Activated CD8-positive, alpha-beta memory T cell treated with anti-CD3 and anti-CD28 coated beads, Interleukin-2, amount 50 U/mL, for 48 hours (primary cell): ENCODE measurements at places on chromosomes 3 and 15.

DNA sequence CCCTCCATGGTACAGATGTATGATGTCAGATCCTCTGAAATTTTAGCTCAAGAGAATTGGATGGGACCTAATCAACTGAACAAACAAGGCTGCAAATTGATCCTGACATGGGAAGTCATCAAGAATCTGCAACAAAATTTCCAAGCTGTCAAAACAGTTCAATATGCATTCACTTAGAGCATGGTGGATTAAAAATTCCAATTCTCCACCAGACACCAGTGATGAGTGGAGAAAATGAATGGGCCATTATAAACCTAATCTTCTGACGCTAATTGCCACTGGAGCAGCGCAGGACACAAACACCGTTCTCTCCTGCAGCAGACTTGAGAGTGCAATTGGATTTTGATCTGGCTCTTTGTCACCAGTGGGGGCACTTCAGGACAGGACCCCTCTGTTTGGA, 94.2 kb downstream of the MINAR1 start:
- DNase-seq, result no peak

GRCh38 chr15:27826902-27827714, 272.0 kb downstream of the OCA2 start:
- no peak for DNase-seq

GRCh38 chr3:146539315-146539714, 5.1 kb downstream of the PLSCR1 start:
- DNase-seq, result no peak

DNA sequence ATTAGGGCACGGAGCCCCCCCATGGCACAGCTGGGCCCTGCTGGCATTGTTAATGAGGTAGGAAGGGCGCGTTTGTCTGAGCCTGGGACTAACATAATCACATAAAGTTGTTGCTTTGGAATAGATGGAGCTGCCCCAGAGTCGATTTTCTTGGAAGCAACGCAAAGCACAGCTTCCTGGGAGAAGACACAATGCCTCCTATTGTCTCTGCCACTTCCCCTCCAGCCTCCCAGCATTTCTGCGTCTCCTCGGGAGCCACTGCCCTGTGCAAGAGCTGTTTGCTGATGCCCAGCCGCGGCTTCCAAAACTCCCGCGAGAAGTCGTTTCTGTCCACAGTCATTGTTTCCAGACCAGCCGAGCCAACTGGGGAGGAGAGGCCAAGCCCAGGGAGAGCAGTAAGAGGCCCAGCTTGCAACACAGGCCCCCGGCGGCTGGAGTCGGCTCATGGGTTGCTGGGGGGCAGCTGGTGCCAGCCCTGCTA, 18.1 kb upstream of the ALDH1A3 start:
- no peak for DNase-seq

DNA sequence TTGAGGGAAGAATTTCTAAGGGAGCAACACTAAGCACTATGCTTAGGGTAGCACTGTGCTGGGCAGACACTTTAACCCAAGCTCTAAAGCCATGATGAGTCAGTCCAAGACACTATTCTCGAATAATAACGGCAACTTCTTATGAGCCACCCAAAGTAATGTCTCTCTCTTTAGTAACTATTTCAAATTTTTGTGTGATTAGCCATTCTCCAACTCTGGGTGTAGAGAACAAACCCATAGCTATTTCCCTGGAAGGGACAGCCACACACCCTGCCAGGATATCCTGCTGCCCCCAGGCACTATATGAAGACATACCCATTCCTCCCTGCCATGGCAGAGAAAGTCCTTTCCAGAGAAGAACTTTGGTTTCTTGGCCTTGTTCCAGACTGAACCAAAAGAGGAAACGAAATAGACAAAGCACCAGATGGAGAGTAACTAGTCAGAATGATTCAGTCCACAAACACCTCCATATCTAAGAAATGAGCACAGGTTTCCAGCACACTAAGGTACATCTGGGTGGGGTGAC, 384.9 kb upstream of the THBS1 start:
- DNase-seq, result no peak

GRCh38 chr3:11074451-11074850, 79.8 kb upstream of the HRH1 start:
- DNase-seq, result no peak

GRCh38 chr3:187484547-187485295, 116.5 kb downstream of the RTP4 start:
- no peak for DNase-seq

DNA sequence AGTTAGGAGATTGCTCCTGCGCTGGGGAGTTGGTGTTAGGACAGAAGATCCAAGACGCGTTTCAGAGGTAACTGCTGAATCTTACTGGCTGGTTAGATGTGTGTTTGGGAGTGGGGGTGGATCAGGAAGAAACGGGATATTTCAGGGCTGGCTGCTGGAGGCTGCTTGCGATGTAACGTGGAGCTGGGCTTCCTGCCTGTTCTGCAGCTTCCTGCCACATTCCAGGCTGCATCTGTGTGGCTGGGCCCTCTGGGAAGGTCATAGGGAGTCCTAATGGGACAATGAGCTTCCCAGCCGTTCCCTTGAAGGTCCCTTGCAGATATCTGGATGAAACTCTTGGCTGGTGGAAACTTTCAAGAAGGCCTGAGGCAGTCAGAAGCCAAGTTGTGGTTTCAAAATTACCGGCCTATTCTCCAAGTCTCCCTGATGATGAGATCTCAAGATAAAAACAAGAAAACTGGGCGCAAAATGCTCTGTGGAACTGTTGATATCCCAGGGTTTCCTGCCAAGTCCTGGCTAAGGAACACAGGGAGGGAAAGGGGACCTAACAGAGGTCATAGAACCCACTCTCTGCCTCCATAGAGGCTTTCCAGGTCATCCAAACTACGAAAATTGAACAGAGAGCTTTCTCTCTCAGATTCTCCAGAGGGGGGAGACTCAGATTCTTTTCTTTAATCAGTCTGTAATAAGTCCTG, 67.0 kb downstream of the NOX5 start:
- no peak for DNase-seq

GRCh38 chr15:33293713-33294334, 16.9 kb upstream of the RYR3 start:
- no peak for DNase-seq

- no peak for DNase-seq
These were observed 542 bp upstream of the UBAP1L start for GRCh38 chr15:65115542-65115941.

DNA sequence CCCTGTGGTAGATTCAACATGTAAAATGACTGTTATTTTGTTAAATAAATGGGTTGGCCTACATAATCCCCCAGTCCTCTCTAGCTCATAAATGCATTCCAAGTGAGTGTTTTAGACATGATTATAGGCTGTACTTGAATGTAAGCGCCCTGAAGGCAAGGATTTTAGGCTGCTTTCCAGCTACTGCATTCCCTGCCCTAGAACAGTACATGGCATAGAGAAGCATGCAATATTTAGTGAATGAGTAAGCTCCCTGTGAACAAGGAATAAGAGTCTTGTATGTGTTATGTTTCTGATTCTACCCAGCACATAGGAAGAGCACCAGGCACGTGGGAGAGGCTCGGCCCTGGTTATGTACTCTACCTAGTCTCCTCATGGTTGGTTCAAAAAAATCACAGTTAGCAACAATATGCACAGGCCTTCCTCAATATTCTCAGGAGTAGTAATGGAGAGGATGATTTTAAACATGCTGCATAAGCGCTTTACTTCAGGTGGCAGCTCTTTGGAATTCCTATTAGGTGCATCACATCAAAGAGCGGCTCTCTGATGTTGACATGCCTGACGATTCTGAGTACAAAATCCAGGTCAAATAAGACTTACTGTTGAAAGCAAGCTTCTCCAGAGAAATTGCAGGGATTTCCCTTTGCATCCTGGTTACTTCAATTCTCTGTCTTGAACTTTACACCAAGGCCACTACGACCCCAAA, 456.6 kb downstream of the MAGI1 start:
- no peak for DNase-seq

DNA sequence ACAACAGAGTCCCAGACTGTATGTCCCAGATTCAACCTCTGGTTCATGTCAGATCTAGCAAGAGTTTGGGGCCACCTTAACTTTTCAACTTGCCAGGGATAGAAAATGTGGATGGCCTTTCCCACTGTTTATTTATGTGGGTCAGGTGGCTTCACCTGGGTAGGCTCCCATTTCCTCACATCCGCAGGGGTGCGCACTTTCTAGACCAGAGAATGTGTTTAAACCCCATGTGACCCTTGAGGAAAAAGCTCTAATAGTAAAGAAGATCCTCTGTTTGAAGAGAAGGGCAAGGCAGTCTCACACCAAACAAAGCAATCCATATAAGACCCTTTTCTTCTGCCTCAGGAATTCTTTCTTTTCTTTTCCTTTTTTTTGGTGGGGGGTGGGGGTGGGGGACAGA, 167.2 kb upstream of the TSC22D2 start:
- DNase-seq, result no peak

DNA sequence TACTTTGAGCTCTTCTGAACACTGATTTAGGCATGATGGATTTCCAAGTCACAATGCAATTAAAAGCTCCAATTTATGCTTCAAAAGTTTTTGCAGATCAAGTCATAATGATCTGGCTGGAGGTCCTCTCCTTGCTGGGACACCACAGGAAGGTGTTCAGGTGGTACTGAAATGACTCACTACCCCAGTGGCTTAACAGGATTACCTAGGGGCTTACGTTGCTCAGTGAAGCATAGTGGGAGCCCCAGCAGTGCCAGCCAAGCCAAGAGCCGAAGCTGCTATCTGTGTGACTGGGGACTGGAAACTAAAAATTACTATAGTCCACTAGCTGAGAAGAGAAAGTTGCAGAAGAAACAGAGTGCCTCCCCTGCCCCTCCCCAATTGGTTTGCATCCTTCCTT, 110.1 kb upstream of the LPP start:
- DNase-seq, result no peak

DNA sequence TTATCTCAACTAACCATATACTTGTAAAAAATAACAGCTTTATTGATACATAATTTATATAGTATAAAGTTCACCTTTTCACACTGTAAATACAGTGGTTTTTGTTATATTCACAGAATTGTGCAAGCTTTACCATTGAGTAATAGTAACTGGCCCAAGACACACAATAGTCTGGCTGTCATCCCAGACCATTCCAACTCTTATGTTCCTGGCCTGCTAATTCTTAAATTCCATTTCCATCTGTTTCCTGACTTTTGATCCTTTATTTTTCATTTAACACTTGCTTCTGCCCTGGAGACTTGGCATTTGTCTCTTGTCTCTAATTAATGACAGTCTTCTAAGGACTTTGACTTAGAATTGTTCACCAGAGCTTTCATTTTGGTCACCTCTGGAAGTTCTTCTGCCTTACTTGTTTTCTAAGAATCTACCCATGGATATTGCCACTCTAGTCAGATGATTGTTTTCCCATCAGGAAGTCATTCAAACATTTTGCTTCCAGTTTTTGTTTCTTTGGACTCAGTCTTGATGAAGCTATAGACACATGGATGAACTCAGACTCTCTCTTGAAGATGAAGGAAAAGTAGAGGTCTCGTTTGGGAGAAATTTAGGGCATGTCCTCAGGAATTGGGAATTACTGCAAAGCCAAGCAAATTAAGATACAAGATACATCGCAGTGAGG, 27.2 kb upstream of the PLSCR4 start:
- no peak for DNase-seq

- no peak for DNase-seq
These were observed 68.8 kb upstream of the IQSEC1 start for GRCh38 chr3:13141991-13142412.

GRCh38 chr3:35064761-35065160, 574.6 kb upstream of the ARPP21 start:
- no peak for DNase-seq

GRCh38 chr3:186583831-186584230, 13.3 kb downstream of the DNAJB11 start:
- DNase-seq, result no peak
